T-helper 2 cell (primary cell): ENCODE measurements at places on chromosomes 3 and 15.
A peak's percentile ranks its signal among the peaks of the same experiment; 100 is the strongest.

- no peak for DNase-seq
Observed at GRCh38 chr3:161637559-161637958, 141.0 kb downstream of the OTOL1 start.

DNA sequence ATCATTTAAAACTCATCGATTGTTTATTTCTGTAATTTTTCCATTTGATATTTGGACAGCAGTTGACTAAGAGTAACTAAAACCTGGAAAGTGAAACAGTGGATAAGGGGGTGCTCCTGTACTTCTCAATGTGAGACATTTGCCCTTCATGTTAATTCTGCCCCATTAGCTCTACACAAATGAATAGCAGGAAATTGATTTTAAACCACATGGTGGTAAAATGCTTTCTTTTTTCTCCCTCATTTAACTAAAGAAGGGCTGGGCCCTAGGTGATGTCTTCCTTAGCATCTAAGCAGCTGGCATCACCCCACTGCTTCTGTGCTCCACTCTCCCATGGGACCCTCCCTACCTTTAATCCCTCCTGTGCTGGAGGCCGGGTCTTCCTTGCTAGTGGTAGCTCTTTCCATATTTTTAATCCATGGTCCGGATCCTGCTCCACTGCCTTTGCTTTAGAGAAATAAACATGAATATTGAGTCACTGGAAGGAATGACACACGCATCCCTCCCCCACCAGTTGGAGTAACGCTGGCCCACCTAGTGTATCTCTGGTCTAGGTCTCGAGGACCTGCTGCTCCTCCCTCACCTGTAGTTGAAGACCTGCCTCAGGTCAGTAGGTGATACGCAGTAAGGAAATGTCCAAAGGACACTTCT lies 30.2 kb upstream of the LAMP3 start:
- DNase-seq, result no peak

DNA sequence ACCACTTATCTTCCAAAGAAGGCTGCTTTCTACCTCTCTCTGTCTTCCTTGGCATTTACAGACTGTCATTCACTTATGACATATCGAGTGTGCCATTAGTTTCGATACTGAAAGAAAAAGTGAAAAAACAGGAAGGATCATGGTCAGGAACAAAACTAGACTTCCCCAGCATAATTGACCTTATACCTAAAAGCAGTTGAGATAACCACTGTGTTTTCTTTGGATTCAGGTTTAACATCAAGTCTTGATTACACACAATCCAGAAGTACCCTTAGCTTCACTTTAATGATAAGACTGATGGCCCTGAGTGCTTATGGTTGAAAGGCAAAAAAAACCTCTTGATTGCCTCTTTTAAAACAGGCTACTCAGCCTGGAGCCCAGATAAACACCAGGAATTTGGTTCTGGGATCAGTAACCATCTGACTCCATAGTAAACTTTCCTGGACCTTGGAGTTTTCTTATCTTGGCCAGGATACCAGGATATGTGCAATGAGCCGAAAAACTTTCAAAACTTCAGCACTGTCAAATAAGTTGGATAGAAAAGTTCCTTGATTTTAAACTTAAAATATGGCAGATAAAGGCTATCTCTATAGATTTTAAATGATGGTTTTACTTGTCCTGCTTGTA lies 5.0 kb upstream of the UACA start:
- DNase-seq, result no peak

GRCh38 chr3:197487911-197488391 lies 67.8 kb downstream of the BDH1 start:
- DNase-seq, result no peak

DNA sequence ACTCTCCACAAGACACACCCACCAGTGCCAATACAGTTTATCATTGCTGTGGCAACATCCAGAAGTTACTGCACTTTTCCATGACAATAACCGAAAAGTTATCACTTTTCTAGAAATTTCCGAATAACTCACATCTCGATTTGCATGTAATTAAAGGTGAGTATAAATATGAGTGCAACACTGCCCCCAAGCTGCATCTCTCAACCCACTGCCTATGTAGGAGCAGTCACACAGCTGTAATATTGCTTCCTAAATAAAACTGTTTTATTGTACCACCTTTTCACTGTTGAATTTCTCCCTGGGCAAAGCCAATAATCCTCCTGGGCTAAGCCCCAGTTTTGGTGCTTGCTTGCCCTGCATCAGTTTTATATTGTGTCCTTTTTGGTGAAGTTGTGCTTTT lies 601.0 kb upstream of the EPHA6 start:
- DNase-seq, result no peak

- DNase-seq, result no peak
Observed at GRCh38 chr15:32952901-32953532, 235.2 kb downstream of the GREM1 start.

GRCh38 chr3:143166376-143166775 lies 46.8 kb downstream of the CHST2 start:
- DNase-seq, result no peak

GRCh38 chr15:52379395-52380106 lies 83.9 kb upstream of the MYO5C start:
- DNase-seq, result peak; percentile 75

- no peak for DNase-seq
Observed at GRCh38 chr3:52552089-52552488, 15.7 kb downstream of the UQCC5 start.

GRCh38 chr3:105515372-105515771 lies 148.7 kb downstream of the ALCAM start:
- no peak for DNase-seq

GRCh38 chr15:22231603-22232002 lies 151.3 kb downstream of the OR4M2 start:
- DNase-seq, result no peak

- no peak for DNase-seq
Observed at GRCh38 chr3:146404436-146404835, 64.9 kb downstream of the PLSCR2 start.

DNA sequence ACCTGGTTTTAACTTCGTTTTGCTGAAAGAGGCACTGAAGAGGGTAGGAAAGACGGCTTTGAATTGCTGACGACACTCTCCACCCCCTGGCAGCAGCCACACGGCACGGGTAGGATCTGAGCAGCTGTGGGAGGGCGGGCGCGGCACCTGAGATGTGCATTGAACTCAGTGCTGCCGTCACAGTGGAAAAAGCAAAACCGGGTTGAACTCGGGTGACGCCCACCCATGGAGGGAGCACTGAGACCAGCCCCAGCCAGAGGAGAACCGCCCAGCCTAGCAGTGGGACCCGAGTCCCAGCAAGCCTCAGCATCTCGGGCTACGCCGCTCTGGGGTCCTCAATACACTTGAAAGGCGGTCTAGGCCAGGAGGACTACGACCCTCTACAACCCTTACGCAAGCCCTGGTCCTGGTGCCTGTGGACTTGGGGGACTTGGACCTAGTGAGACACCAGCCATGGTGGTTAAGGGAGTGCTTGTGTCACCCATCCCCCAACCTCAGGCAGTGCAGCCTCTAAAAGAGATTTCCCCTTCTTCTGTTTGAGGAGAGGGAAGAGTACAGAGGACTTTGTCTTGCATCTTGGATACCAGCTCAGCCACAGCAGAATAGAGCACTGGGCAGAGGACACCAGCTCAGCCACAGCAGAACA lies 50.0 kb upstream of the RPL35A start:
- no peak for DNase-seq

DNA sequence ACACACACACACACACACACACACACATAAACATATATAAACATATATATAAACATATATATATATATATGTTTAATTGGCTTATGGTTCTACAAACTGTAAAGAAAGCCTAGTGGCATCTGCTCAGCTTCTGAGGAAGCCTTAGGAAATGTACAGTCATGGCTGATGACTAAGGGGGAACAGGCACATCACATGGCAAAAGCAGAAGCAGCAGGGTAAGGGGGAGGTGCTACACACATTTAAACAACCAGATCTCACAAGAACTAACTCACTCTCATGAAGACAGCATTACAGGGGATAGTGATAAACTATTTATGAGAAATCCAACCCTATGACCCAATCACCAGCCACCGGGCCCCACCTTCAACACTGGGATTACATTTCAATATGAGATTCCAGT lies 922.9 kb downstream of the SI start:
- DNase-seq, result no peak

GRCh38 chr3:180870008-180870699 lies 42.3 kb upstream of the FXR1 start:
- DNase-seq, result no peak

- DNase-seq, result no peak
Observed at GRCh38 chr3:69144631-69145245, 22.3 kb upstream of the LMOD3 start.
